CD4-positive, alpha-beta memory T cell (primary cell): ENCODE measurements at places on chromosomes 3 and 15. TPM values are rescaled to one million over a fixed set of nuclear protein-coding genes. Genes with fewer than 3 reads are reported as not detected.

- H3K27me3 ChIP-seq, result no peaks in the 10 kb centered on the region
- no peak overlapping the region for H3K27ac ChIP-seq
- H3K4me1 ChIP-seq, result peaks cover 5% of the 10 kb centered on the region
- DNase-seq, result no peak
- H3K36me3 ChIP-seq, result no peaks in the 10 kb centered on the region
Observed at GRCh38 chr3:129046732-129047552, 13.6 kb upstream of the GP9 start.

DNA sequence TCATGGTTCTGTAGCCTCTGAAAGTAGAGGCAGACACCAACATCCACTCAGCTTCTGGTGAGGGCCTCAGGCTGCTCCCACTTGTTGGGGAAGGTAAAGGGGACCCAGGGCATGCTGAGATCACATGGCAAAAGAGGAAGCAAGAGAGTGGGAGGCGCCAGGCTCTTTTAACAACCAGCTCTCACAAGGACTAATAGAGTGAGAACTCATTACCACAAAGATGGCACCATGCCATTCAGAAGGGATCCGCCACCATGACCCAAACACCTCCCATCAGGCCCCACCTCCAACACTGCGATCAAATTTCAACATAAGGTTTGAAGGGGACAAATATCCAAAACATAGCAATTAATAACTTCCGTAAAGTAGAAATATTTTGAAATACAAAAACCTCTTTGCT is 192.3 kb downstream of the OCA2 start:
- H3K27ac ChIP-seq, result no peak overlapping the region
- no peak overlapping the region for H3K4me3 ChIP-seq
- no peak for DNase-seq
- H3K36me3 ChIP-seq, result no peaks in the 10 kb centered on the region
- no peaks in the 10 kb centered on the region for H3K27me3 ChIP-seq

DNA sequence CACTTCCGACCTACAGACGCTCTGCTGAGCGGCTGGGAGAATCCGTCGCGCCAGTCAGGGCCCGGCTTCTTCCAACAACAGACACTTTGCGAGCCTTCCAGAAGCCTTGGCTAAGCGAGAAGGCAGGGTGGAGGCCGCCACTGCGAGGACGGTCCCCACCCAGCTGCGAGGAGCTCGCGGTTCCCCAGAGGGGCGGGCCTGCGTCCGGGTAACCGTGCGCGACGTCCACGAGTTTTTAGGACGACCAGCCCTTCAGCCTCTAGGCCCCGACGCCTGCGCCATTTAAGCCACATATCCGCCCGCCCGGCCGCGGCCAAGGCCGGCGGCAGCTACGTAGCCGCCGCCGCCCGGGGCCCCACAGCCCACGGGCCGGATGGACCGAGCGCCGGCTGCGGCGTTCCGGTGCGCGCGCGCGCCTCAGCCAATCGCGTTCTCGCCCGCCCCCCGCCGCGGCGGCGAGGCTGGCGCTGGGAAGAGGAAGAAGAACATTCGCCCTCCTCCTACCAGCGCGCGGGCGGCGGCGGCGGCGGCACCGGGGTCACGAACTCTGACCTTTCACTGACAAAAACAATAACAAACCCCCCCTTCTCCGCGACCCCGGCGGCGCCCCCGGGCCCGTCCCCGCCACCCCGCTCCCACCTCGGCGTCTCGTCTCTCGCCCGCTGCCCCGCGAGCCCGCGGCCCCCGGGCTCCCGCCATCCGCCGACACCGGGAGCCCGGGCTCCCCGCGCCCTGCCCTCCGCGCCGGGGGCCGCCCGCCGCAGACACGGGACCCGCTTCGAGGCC is at the start of gene NR2C2:
Gene NR2C2 (plus strand): TSS at position 484 of the 786 bp plus-strand sequence. CDS start 56,332 bp downstream, outside the sequence.
- peak; percentile 89 for DNase-seq
- H3K27ac ChIP-seq, result peak within 1 kb of the TSS; percentile 97
- peaks cover 28% of the 10 kb centered on the region for H3K36me3 ChIP-seq
- peak within 1 kb of the TSS; percentile 83 for H3K4me3 ChIP-seq

GRCh38 chr15:96340598-96341512 is 10.4 kb downstream of the NR2F2 start:
- peaks cover 14% of the 10 kb centered on the region for H3K27me3 ChIP-seq
- no peak overlapping the region for H3K4me3 ChIP-seq
- H3K4me1 ChIP-seq, result no peaks in the 10 kb centered on the region

DNA sequence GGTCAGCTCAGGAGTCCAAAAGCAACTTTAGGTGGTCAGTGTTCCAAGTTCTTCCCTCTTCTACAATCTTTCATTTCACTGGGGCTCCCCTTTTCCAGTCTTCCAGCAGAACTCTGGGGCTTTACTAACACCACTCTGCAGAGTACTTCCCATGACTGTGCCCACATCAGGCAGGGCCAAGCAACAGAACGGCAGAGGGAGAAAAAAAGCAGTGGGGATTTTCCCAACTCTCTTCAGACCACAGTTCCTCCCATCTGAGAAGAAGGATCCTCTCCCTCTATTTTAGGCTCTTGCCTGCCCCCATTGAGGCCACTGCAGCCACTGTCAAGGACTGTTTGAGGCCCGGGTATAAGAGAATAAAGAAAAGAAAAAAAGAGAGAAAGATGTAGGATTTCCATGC is 70.7 kb downstream of the TTBK2 start:
- no peaks in the 10 kb centered on the region for H3K36me3 ChIP-seq
- no peaks in the 10 kb centered on the region for H3K4me1 ChIP-seq
- no peak for DNase-seq
- no peak overlapping the region for H3K4me3 ChIP-seq

DNA sequence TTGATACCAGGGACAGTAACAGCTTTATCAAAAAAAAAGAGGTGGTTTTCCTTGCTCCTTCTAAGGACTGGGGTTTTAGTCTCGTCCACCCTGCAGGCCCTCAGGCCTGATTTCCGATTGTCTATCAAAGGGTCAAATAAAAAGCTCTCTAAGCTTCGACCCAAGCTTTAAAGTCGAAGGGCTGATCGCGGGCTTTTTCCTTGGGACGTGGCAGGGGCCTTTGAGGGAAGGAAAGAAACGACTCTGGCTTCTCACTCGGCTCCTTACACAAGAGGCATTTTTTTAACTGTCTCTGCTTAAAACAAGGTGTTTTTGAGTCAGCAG is 354 bp upstream of the KLHL24 start:
- H3K4me1 ChIP-seq, result peaks cover 27% of the 10 kb centered on the region
- H3K4me3 ChIP-seq, result peak overlapping the region; percentile 33
- H3K27ac ChIP-seq, result peak overlapping the region; percentile 86

GRCh38 chr15:68354268-68354667 is 76.7 kb downstream of the FEM1B start:
- no peak overlapping the region for H3K27ac ChIP-seq
- H3K4me1 ChIP-seq, result no peaks in the 10 kb centered on the region
- H3K36me3 ChIP-seq, result no peaks in the 10 kb centered on the region
- no peak for DNase-seq

DNA sequence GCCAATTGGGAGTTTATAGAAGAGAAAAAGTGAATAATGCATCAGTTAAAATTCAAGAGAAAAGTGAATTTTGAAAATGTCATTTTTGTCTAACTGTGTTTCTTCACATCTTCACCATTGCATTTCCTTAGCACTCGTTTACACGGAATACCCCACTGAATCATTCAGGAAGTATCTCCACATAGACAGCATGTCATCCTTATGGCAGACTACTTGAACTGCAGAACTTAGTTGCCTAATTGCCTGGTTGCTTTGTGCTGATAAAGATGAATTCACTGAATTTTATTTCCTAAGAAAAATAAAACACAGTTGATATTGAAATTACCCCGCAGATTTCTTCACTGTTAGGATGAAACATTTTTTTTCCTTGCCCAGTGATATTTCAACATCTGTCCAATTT is 627.1 kb downstream of the ROBO1 start:
- H3K36me3 ChIP-seq, result no peaks in the 10 kb centered on the region
- no peak for DNase-seq
- H3K27ac ChIP-seq, result no peak overlapping the region
- no peaks in the 10 kb centered on the region for H3K4me1 ChIP-seq
- H3K27me3 ChIP-seq, result no peaks in the 10 kb centered on the region

DNA sequence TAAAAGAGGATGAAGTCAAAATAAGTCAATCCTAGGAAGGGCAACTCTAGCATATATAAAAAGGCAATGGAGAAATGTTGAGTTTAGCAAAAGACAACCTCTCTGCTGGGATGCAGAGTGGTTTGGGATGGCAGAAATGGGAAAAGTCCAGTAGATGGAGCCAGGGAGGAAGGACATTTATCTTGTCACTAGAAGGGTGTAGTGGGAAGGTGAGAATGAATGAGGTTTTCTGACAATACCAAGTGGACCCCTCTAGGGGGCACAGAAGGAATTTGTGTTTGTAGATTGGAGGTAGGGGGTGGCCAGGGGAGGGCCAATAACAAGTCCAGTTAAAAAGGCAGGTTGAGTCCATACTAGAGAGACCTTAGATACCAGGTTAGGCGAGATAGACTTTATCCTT is 80.0 kb downstream of the THSD4 start:
- no peaks in the 10 kb centered on the region for H3K27me3 ChIP-seq
- no peaks in the 10 kb centered on the region for H3K36me3 ChIP-seq
- no peaks in the 10 kb centered on the region for H3K4me1 ChIP-seq
- H3K27ac ChIP-seq, result no peak overlapping the region
- DNase-seq, result no peak
- no peak overlapping the region for H3K4me3 ChIP-seq

- no peak for DNase-seq
- no peaks in the 10 kb centered on the region for H3K27me3 ChIP-seq
- no peak overlapping the region for H3K4me3 ChIP-seq
- no peak overlapping the region for H3K27ac ChIP-seq
Observed at GRCh38 chr3:67154429-67154828, 156.3 kb downstream of the KBTBD8 start.

DNA sequence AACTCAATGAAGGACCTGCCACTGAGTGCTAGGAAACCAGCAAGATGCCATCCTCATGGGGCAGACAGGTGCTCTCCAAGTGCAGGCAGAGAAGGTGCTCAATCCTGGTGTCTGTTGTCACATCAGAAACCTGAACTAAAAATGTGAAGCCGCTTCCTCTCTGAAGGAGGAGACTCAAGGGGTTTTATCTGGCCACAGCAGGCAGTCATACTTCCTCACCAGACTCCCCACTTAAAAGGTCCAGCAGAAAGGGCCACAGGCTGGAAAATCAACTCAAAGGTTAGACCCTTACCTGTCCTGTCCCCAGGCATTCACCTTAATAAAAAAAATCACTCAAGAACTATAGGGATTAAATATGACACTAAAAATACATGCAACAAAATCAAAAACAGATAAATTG is 4.8 kb downstream of the CCDC12 start:
- DNase-seq, result no peak

Gene CFAP92
- not detected for total RNA-seq

Gene PRKCD
- 16.6 TPM for total RNA-seq

Gene VGLL4
- 30.3 TPM for total RNA-seq
